ENCODE measurements at places on chromosomes 4 and X. TPM values are rescaled to one million over a fixed set of nuclear protein-coding genes. Genes with fewer than 3 reads are reported as not detected.

AP1AR gene
- 10.3 TPM for polyA plus RNA-seq

SAGE1 gene
- polyA plus RNA-seq = not detected

BEX2 gene
- 12.2 TPM for polyA plus RNA-seq

ART3 gene
- polyA plus RNA-seq = 0.31 TPM

PDE5A gene
- 4.3 TPM for polyA plus RNA-seq

MAGEA11 gene
- polyA plus RNA-seq = 0.18 TPM

EREG gene
- 5.9 TPM for polyA plus RNA-seq

ZXDB gene
- polyA plus RNA-seq = 0.65 TPM

GABRE gene
- 63.3 TPM for polyA plus RNA-seq

STK26 gene
- polyA plus RNA-seq = 6.9 TPM

HPSE gene
- 15.9 TPM for polyA plus RNA-seq

NDUFA1 gene
- 229 TPM for polyA plus RNA-seq

ATOH1 gene
- polyA plus RNA-seq = 0.04 TPM

MTMR8 gene
- polyA plus RNA-seq = 1.3 TPM

VCX2 gene
- polyA plus RNA-seq = not detected

KLF8 gene
- 30.4 TPM for polyA plus RNA-seq

FAM47C gene
- not detected for polyA plus RNA-seq

CT47B1 gene
- polyA plus RNA-seq = not detected

CT55 gene
- not detected for polyA plus RNA-seq

ARHGAP36 gene
- not detected for polyA plus RNA-seq

RNF113A gene
- 13.9 TPM for polyA plus RNA-seq

FDCSP gene
- polyA plus RNA-seq = 0.75 TPM

ABLIM2 gene
- polyA plus RNA-seq = 14.4 TPM

BEX5 gene
- polyA plus RNA-seq = 1.6 TPM

SLC16A2 gene
- polyA plus RNA-seq = 2.4 TPM

HSFX2 gene
- 0.26 TPM for polyA plus RNA-seq

GYPB gene
- polyA plus RNA-seq = not detected

PDCL2 gene
- 0.39 TPM for polyA plus RNA-seq

F8 gene
- 2.2 TPM for polyA plus RNA-seq

DCK gene
- polyA plus RNA-seq = 8.0 TPM

SSX1 gene
- not detected for polyA plus RNA-seq

HMX1 gene
- not detected for polyA plus RNA-seq

TCP11X2 gene
- polyA plus RNA-seq = not detected

SRD5A3 gene
- polyA plus RNA-seq = 25.1 TPM

UGT2A1 gene
- not detected for polyA plus RNA-seq

PKD2 gene
- polyA plus RNA-seq = 6.3 TPM

ITM2A gene
- polyA plus RNA-seq = 9.7 TPM

CLIC2 gene
- polyA plus RNA-seq = 2.0 TPM

ZXDA gene
- polyA plus RNA-seq = 0.51 TPM

CXXC4 gene
- 0.02 TPM for polyA plus RNA-seq

POLN gene
- polyA plus RNA-seq = 0.81 TPM

PPEF2 gene
- not detected for polyA plus RNA-seq

CXCR3 gene
- polyA plus RNA-seq = 0.69 TPM

TXK gene
- 0.61 TPM for polyA plus RNA-seq

KANTR gene
- 2.4 TPM for polyA plus RNA-seq

TMSB15C gene
- polyA plus RNA-seq = 0.28 TPM

XIAP gene
- polyA plus RNA-seq = 8.7 TPM

FAM53A gene
- 1.2 TPM for polyA plus RNA-seq

SERPINA7 gene
- polyA plus RNA-seq = not detected

CFAP97 gene
- polyA plus RNA-seq = 2.8 TPM

AGTR2 gene
- polyA plus RNA-seq = not detected

CHST7 gene
- 0.43 TPM for polyA plus RNA-seq

HTR2C gene
- polyA plus RNA-seq = 0.01 TPM

GAB1 gene
- polyA plus RNA-seq = 7.8 TPM

Data from esophagus (tissue), 2 donors.